ENCODE measurements at places on chromosomes 5 and 9.

GRCh38 chr9:120654272-120654671 is 60.0 kb downstream of the MEGF9 start:
- no peak for DNase-seq

GRCh38 chr5:66805514-66806430 is 209.6 kb downstream of the MAST4 start:
- no peak for DNase-seq

DNA sequence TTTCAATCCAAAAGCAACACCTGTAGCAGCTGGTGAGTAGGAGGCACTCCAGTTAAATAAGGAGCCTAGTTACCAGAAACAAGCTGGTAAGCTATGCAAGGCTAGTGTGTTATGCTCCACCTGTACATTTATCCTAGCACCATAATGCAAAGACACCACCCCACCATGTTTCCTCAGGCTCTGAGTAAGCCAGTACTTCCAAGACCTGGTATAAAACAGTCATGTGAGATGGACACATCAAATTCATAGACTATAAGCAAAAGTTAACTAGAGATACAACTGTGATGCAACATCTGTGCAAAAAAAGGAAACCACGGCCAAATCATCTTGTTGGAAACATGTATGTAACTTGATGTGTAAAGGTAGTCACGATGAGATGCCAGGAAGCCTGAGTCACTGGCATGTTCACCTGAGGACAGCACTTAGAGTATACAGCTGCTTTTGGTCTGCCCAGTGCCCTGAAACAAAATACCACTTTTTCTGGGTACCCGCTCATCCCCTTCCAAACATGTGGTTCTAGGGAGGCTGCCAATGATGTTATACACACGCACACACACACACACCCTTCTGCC is 66.1 kb downstream of the CDK5RAP2 start:
- no peak for DNase-seq

DNA sequence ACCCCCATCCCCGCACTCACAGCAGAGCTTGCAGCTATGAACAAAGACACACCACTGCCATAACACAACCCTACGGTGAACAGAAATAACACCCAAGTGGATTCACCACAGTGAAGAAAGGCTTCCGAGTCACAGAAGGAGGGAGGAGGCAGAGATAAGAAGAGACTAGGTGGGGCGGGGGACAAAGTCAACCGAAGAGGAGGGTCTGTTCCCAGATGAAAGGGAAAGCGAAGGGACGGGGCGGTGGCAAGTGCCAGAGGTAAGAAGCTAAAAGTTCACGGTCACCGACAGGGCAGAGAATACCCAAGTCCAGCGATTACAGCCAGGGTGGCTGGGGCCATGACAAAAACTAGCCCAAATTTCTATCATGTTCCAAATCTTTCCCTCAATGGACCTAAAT is 21.0 kb downstream of the EPB41L4B start:
- DNase-seq, result no peak

DNA sequence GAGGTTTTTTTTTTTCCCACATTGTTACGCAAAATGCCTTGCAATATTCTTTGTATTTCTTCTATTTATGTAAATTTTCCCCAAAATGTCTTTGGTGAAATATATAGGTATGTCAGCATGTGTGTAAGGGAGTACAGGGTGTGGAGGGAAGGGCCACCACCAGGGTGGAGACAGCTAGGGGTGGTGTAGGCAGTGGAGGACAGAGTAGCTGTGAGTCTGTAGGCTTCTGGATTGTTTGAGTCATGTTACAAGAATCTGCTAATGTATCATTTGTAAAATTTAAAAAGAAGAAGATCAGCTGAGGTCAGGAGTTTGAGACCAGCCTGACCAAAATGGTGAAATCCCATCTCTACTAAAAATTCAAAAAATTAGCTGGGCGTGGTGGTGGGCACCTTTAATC is 175.5 kb downstream of the NXNL2 start:
- no peak for DNase-seq

DNA sequence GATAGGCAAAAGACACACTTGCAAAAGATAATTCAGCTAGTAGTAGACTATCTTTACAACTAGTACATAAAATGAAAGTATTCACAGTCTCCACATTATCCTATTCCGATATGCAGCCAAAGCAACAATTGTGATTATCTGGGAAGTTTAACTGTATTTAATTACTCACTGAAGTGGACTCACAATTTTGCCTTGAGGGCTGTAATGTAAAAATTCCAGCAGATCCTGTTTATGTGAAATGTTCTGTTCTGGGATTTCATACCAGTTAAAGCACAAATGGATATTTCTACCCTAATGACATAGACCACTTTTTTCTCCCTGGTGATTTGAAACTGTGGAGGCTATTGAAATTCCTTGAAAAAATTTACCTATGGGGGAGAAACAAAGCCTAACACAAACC is 474.4 kb upstream of the EDIL3 start:
- DNase-seq, result no peak

DNA sequence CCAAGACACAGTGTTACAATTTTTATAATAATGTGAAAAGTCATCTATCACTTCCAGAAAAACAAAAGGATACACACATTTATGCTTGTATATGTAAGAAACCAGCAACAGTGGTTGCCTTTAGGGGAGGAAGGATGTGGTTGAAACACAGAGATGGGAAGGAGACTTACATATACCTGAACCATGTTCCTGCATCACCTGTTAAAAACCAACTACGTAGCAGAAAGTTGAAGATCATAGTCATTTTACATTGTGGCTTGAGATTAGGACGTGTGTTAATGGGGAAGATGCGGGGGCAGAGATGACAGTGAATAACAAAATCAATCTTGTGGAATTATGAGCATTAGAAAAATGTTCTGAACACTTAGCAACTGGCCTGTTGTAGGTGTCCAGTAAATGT is 307.3 kb downstream of the MLLT3 start:
- DNase-seq, result no peak
